ENCODE measurements at places on chromosomes 1 and 21. TPM values are rescaled to one million over a fixed set of nuclear protein-coding genes. Genes with fewer than 3 reads are reported as not detected.

Gene CDK18
- 38.5 TPM for total RNA-seq

Gene UBL4B
- total RNA-seq = not detected

Gene TSSK3
- 1.6 TPM for total RNA-seq

Gene PPP1R12B
- 8.1 TPM for total RNA-seq

Gene F5
- total RNA-seq = 0.04 TPM

Gene TSPAN1
- not detected for total RNA-seq

Gene NOS1AP
- total RNA-seq = 8.1 TPM

Gene CASZ1
- 2.3 TPM for total RNA-seq

Gene EPS15
- total RNA-seq = 40.2 TPM

Gene GABPB2
- 4.1 TPM for total RNA-seq

Gene ETV3L
- 0.96 TPM for total RNA-seq

Gene SYF2
- 36.5 TPM for total RNA-seq

Gene BRDT
- 0.15 TPM for total RNA-seq

Gene FCGR2B
- total RNA-seq = not detected

Gene PRR9
- total RNA-seq = not detected

Gene LYPD8
- not detected for total RNA-seq

Gene SELENBP1
- total RNA-seq = 13.9 TPM

Gene ZNF644
- total RNA-seq = 78.9 TPM

Gene KRTAP11-1
- not detected for total RNA-seq

Gene OR6K2
- not detected for total RNA-seq

Gene TNFRSF14
- 0.29 TPM for total RNA-seq

Gene MAP10
- 1.3 TPM for total RNA-seq

Gene DMBX1
- 2.3 TPM for total RNA-seq

Gene STIL
- 26.6 TPM for total RNA-seq

Gene CA14
- 43.2 TPM for total RNA-seq

Gene HTR1D
- total RNA-seq = 3.3 TPM

Gene LEFTY2
- 16.3 TPM for total RNA-seq

Gene NBPF9
- total RNA-seq = 4.3 TPM

Gene TPTE
- not detected for total RNA-seq

Gene CD53
- total RNA-seq = 0.15 TPM

Gene RHBG
- 1.4 TPM for total RNA-seq

Gene PLA2G5
- total RNA-seq = not detected

Gene CLDN17
- total RNA-seq = not detected
